ENCODE measurements at places on chromosomes 2 and 18.
A peak's percentile ranks its signal among the peaks of the same experiment; 100 is the strongest.

DNA sequence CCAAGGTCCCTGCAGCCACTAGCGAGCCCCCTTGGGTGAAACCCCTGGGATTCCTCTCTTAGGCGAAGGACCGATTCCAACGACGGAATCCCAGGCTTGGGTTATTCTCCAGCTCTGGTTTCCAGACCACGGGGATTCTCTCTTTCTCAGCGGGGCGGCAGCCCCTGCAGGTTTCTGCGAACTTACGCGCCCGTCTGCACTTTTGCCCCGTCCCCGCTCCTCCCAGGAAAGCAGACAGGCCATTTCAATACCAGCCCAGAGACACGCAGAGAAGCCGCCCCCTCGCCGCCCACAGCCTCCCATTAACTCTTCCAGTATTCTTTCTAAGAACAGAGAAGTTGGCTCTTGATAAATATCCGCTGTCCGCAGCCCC lies 1.2 kb downstream of the CBLN2 start:
- peak; percentile 63 for DNase-seq

GRCh38 chr2:174664084-174664759 lies 66.6 kb upstream of the WIPF1 start:
- DNase-seq, result no peak

- DNase-seq, result no peak
Measured at GRCh38 chr2:150426724-150427123, 60.7 kb downstream of the RND3 start.

- DNase-seq, result no peak
Measured at GRCh38 chr2:239884875-239885274, 140.3 kb downstream of the NDUFA10 start.

- DNase-seq, result no peak
Measured at GRCh38 chr18:7321831-7322230, 90.9 kb downstream of the LRRC30 start.

GRCh38 chr2:136361521-136361920 lies 243.6 kb upstream of the CXCR4 start:
- no peak for DNase-seq

DNA sequence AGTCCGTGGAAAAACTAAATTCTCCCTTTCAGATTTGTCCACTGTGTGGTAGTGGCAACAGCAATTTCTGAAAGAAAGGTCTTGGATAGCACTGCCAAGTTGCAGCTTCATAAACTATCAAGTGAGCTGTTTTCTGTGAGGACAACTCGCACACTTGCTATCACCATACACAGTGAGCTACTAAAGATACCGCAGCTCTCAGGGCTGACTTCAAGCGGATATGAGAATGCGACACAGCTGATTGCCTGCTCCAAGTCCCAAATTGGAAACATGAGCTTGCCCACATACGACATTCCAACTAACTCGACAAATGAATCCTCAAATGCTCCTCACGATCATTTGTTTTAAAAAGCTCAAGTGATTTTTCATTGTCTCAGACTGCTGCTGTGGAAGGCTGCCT lies 46.2 kb downstream of the E2F6 start:
- DNase-seq, result no peak

GRCh38 chr2:34408100-34408499 lies 809.0 kb upstream of the FAM98A start:
- no peak for DNase-seq

DNA sequence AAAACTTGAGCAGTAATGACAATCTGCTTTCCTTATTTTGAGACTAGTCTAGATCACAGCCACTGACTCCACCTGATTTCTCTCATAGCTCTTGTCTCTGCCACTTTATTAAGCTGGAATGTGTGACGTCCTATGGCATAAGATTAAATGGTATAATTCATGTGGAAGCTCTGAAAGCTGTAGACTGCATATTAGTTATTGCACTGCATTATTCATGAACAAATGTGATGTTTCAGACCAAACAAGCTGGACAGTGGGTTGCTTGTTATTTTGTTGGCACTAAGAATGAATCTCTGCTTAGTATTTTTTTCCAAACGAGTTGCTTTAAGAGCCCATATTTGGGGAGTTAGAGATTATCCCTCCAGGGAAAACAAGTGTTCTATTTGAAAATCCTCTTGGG lies 1218.5 kb downstream of the SUCLG1 start:
- DNase-seq, result no peak

GRCh38 chr2:113831161-113831560 lies 58.7 kb upstream of the ACTR3 start:
- no peak for DNase-seq

DNA sequence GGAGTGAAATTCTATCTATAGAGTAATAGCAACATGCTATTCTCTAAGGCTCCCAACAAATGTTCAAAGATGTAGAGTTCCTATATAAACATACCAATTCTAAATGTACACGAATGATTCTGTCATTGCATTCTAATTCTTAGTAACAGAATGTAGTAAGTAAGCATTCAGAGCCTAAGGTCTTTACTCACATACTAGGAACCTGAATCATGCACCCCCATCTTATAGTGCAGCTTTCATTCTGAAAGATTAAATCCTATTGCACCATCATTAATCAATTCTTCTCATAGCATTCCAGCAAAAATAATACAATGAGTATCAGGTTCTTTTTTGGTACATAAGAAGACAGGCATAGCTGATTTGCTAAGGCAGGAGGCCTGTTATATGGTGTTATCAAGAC lies 230.0 kb downstream of the NCKAP5 start:
- no peak for DNase-seq

DNA sequence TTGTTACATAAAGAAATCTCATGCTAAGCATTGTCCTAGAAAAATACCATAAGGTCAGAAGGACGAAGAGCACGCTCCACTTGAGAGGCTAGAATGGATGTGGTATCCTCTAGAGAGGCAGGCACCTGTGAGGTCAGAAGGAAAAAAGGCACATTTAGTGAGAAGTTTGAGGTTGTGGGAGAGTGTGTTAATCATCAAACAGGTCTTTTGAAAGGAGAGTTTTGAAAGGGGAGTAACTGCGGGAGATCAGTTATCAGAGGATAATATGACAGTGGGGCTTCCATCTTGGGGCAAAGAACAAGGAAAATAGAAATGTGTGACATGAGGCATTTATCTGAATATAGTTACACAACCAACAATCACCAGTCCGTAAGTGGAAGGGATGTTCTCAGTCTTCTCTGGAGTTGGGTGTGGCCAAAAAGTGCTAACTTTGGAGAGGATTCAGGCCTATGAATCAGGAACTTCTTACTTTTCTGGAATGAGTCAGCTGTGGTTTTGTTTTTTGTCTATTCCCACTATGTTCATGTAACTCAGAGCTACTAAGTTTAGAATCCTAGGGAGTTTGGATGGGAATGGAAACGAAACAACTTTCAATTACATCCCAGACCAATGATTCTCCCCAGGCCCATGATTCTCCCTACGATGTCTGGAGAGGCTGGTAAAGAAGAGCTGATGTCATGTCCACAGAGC lies 451.4 kb upstream of the ST6GAL2 start:
- DNase-seq, result no peak

- peak; percentile 59 for DNase-seq
Measured at GRCh38 chr2:132547090-132547687, 122.8 kb downstream of the LYPD1 start.

- no peak for DNase-seq
Measured at GRCh38 chr2:203849010-203849409, 18.6 kb upstream of the CTLA4 start.

DNA sequence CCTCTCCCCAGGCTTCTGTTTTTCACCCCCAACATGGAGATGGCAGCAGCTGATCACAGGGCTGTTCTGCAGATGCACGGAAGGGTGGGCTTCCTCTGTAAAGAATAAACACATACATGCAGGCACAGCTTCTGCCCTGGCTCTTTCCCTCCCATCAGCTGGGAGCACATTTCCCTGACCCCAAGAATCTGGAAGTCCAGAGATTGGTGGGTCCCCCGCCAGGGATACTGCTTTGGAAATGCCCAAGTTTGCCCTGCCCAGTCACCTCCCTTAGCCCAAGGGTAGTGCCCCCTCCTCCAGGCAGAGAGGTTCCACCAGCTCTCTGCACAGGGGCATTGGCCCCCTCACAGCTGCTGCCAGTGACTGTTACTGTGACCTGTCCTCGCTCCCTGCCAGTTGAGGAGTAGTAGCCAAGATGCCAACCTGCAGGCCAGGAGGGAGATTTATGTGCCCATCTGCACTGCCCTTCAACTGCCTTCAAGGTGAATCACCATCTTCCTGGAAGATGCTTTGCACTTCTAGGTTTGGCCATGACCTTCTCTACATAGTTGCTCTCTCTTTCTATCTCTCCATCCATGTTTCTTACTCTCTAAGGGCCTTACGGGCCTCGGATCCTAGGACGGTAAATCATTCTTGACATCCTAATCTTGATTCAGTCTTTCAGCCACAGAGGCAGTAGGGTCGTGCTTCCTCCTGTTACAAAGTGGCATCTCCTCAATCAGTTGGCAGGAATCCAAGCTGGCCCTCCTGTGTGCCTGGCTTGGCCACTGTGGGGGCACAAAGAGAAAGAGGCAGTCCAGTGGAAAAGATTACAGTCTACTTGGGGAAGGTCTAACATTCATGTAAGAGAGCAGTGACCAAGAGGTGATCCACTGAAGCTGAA lies 121.8 kb downstream of the CTIF start:
- no peak for DNase-seq

- DNase-seq, result no peak
Measured at GRCh38 chr2:43209204-43209717, 17.1 kb downstream of the ZFP36L2 start.

- no peak for DNase-seq
Measured at GRCh38 chr18:33579349-33580215, 1.6 kb downstream of the ASXL3 start.

DNA sequence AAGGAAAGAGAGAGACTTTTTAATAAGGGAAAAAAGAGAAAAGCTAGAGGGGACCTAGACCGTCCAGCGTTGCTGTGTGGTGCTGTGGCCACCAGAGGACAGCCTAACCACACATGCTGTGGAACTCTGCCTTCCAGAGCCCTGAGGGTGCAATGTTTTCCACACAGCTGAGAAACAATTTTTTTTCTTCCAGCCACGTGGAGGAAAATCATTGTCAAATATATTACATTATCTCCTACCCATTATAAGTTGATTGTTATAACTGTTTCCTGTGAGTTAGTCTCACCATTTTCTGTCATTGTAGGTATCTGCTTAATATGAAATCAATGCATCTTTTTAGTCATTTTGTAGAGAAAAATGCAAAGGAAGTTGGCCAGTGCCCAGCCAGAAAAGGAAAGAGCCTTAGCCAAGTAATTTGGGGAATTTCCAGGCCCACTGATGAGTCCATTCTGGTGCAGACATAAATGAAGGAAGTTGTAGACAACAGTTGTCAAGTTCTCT lies 5.9 kb upstream of the MRPL19 start:
- peak; percentile 27 for DNase-seq

GRCh38 chr2:237977380-237977779 lies 10.6 kb downstream of the UBE2F start:
- DNase-seq, result no peak

DNA sequence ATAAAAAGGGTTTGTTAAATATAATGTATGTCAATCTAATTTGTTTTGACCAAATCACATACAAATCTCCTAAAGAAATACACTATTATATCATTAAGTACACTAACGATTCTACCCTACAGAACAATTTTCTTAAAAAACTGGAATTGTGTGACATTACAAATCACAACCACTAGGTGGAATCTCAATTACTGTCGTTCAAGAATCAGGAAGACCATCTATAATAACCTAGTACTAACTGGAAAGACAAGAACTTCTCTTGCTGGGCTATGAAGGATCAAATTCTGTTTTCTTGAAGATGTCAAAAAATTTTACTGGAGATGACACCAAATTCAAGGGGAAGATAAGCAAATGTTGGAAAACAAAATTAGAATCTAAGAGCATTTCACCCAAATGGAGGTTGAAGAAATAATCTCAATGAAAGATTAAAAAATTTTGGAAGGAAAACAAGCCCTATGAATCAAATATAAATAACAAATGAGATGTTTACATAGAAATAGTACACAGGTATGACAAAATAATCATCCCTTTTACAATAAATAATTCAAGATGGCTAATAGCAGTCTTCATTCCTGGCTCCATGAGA lies 110.9 kb downstream of the STK39 start:
- DNase-seq, result peak; percentile 41

All from NCI-H1105 treated with DMSO at 0.1 percent for 48 hours (cell line).